ENCODE measurements at places on chromosomes 7 and 10.

DNA sequence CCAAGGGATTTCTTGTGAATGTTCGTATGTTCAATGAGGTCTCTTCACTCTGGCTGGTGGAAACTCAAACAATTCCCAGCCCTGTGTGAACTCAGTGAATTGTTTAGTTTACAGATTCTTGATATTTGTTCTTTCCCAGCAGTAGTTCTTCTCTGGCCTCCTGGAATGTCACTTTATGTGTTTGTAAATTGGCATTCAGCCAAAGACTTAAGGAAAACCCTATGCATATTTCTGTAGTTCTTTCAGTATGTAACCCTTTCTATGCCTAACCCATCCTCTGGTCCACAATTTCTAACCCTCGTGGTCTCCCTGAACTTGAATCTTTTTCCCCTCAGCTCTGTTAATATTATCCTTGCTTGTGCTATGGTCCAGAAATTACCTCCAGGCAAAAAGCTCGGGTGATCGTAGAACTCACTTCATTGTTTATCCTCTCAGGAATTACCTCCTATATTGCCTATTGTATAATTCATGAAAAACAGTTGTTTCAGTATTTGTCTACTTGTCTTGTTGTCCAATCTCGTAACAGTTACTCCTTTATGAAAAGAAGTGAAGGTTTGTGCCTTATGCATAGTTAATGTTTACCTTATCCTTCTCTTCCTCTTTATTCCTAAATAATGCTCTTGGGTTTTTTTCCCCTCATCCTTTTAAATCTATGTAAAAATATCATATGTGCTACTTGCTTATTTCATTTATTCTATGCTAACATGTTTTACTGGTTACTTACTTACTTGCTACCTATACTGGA, 23.7 kb upstream of the AGR3 start:
- DNase-seq, result peak; percentile 15

DNA sequence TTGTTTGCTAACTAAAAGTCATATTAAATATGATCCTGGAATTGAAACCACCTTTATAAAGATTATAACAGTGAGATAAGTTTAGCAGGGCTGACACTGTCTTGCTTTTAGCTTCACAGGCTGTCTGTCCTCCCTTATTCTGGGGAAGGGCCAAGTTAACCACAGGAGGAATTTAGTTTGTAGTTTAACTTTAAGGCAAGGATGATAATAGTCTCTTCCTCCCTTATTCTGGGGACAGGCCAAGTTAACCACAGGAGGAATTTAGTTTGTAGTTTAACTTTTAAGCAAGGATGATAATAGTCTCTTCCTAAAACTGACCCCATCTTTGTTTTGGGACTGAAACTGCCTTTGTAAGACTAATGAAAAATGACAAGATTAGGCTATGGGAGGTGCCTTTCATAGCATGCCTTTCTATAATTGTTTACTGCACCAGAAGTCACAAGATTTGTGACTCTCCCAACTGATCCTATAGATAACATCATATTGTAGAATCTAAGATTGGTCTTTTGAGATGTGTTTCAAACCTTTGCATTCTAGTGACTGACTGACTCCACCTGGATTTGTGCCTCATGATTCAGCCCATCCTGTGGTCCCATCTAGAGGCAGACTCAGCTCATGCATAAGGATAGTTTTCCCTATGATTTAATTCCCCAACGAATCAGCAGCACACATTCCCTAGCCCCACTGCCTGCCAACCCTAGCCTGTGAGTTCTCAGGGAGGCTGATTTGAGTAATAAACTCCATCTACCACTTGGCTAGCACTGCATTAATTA, 212.0 kb downstream of the MAGI2 start:
- DNase-seq, result peak; percentile 33

DNA sequence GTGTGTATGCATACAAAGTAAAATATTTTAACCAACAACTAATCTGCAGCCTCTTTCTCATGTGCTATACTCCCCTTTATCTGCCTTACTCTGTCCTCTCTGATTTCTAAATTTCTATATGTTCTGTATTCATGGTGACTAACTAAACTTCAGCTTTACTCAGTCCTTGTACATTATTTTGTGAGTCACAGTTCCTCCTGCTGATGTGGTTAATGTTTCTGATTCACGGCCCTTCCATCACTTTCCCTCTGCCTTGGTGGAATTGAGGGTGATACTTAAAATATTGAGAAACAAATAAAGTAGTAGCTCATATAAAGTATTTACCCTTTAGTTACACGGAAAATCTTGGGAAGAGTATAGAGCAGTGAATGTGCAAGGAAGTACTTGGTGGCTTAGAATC, 899.1 kb upstream of the ZWINT start:
- DNase-seq, result no peak

- peak; percentile 35 for DNase-seq
These were observed 12.0 kb upstream of the RHOBTB1 start for GRCh38 chr10:60955957-60956425.

DNA sequence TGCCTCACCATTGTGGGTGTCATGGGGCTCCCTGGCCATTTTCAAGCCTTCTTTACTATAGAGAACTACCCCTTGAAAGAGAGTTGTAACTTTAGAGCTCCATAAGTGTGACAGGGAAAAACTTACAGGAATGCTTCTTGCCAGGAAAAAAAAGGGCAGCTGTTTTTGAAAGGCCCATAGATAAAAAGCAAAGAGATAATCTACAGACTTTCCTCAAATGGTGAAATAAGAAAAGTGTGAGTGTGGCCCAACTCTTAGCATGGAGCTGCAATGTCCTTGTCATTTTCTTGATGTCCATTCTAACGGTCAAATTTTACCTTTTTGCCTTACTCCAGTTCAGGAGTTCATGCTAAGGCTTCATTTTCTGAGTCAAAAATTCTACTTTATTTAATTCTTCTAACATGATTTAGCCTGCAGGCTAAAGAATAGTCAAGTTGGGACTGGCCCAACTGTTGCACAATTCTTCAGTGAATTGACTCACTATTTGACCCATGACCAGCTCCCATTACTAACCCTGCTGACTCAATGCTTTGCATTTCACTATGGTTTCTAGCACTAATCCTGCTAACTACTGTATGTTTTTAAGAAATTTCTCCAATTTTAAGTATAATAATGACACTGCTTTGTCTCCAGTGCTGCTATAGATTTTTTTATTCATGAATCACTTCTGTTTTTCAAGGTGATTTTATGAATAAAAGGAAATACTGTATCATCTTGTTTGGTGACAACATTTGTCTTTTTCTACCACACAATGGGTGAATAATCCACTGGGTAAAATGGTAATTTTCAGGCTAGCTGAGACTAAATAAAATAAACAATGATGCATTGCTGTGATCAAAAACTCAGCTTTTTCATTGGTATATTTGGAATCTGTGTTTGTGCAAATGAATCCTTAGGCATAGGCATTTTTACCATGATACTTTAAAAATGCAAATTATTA, 41.4 kb upstream of the SGCE start:
- peak; percentile 67 for DNase-seq

DNA sequence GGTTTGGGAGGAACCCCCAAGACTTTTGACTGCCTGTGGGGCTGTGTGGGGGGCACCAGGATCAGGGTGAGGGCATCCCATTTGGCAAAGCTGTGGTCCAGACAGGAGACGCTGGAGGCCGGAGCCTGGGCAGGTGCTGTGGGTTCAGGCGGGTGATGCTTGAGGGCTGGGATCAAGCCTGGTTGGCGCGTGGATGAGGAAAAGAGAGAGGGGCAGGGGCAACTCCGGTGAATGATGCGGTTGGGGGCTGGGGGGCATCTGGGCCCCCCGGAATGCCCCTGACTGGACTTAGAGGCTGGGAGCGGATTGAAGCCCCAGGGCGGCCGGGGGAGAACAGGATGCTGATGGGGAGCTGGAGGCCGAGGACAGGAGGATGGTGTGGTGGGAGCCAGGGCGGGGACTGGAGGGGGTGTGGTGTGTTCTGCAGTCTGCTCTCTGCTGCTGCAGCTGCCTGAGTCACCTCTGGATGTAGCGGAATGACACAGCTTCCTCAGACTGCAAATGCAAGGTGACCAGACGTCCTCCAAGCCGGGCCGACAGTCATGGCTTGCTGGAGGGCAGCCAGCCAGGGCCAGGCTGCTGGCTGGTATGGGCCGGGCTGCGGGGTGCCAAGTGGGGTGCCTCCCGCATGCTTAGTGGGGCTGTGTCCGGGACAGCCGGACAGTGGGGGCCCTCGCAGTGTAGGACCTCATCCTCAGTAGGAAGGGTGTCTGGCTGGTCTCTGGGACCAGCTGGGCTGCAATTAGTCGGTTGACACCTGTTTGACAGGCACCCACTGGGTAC, 3.2 kb downstream of the MAFK start:
- peak; percentile 75 for DNase-seq

GRCh38 chr10:31099094-31099493, 67.4 kb upstream of the ZNF438 start:
- no peak for DNase-seq

DNA sequence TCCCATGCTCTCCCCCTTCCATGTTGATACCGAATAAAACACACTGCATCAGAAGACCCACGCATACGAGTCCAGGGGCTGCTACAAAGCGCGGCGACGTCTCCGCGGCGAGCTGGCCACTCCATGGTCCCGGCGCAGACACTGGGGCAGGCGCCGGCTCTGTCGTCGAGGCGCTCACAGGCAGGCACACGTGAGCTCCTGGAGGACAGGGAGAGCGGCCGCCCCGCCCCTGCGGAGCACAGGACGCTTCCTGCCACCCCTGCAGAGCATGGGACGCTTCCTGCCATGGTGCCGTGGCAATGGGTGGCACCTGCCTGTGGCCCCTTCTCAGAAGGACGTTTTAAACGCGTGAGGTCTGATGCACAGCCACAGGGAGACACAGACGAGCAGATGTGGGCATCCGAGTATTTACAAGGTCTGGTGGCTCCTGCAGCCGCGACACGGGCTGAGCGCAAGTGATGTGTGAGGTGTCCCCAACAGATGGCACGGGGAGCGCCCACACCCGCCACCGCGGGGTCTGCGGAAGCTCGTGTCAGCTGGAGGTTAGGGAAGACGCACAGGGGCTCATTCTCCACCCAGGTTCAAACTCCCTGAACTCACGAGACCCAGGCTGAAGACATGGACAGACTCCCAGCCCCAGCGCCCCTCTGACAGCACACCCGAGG, 21.4 kb upstream of the GPR146 start:
- no peak for DNase-seq

DNA sequence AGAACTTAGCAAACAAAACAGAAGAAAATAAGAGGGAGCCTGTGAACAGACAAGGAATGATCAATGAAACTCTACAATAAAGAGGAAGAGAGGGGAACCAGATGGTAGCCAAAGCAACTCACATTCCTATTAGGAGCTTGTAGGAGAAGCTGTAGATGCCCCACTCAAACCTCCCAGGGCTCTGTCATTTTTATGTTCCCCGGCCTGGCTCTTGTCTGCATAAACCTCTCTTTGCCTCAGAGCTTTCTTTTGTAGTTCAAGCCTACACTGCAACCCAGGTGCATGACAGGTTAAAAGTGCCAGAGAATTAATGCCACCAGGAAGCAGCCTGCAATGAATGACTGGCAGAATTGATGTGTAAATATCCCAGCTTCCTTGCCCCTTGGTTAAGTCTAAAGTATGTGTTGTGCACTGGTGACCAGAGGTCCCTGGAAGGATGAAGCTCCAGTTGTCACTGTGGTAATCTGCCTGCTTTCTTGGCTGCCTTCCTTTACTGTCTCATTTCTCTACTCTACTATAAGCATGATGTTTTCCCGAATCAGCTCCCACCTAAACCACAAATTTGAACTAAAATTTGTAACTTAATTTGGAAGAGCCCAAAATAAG, 40.4 kb downstream of the HDAC9 start:
- DNase-seq, result no peak

- no peak for DNase-seq
These were observed 11.1 kb downstream of the CALY start for GRCh38 chr10:133325440-133326222.

Data from HS-27A (cell line).